ENCODE measurements at places on chromosomes 7 and 10.

GRCh38 chr10:104274762-104275721 is 6.1 kb downstream of the GSTO2 start:
- DNase-seq: no peak

DNA sequence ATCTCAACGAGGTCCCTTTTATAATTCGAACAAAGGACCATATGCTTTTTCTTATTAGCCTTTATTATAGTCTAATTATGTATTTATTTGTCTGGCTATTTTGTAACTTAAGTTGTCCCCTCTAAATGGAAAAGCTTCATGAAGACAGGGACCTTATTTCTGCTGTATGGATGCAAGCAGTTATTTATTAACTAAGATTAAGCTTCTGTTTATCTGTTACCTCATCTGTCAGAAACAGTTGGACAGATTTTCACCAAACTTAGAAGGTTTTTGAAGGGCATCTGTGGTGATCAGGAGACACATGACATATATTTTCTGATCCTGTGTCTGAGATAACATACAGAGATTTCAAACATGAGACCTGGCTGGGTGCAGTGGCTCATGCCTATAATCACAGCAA is 43.2 kb downstream of the KAT6B start:
- DNase-seq: no peak

DNA sequence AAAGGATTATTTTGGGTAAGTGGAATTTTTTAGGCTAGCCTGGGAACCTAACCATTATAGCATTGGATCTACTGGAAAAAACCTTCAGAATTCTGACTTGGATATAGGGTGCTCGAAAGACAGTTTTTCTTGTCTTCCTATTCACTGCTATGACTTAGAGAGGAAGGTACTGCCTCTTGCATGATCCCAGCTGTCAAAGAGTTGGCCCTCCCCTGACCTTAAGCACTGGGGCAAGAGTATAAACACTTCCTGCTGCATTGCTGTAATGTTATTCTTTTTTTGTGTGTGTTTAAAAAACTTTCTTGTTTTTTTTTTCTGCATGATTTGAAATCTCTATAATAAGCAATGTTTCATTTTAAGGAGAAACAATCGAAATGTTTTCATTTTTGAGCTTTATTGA is 113.0 kb downstream of the LRMDA start:
- DNase-seq: no peak

GRCh38 chr10:45491061-45491460 is 117.0 kb downstream of the ALOX5 start:
- no peak for DNase-seq

- DNase-seq: no peak
Measured at GRCh38 chr10:49165821-49166483, 22.2 kb downstream of the TMEM273 start.

- no peak for DNase-seq
Measured at GRCh38 chr10:101444058-101444898, 90.3 kb downstream of the BTRC start.

DNA sequence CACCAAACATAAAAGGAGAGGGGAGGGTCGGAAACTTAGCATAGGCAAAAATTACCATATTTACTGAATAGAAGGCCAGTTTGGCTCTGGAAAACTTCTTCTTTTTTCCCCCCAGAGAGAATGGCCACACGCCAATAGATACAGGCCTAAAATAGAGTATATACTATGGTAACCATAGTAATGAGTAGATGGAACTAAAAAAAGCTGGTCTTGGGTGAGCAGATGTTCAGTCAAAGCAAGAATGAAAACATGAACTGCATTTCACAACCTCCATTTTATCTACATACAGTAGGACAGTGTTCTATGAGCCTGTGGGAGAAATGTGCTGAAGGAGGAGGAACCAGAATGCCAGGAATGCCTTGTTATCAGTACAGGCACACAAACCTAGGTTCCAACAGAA is 141.7 kb upstream of the SEMA3A start:
- DNase-seq: no peak

GRCh38 chr10:101060951-101061623 is 702 bp upstream of the KAZALD1 start:
- DNase-seq: no peak

DNA sequence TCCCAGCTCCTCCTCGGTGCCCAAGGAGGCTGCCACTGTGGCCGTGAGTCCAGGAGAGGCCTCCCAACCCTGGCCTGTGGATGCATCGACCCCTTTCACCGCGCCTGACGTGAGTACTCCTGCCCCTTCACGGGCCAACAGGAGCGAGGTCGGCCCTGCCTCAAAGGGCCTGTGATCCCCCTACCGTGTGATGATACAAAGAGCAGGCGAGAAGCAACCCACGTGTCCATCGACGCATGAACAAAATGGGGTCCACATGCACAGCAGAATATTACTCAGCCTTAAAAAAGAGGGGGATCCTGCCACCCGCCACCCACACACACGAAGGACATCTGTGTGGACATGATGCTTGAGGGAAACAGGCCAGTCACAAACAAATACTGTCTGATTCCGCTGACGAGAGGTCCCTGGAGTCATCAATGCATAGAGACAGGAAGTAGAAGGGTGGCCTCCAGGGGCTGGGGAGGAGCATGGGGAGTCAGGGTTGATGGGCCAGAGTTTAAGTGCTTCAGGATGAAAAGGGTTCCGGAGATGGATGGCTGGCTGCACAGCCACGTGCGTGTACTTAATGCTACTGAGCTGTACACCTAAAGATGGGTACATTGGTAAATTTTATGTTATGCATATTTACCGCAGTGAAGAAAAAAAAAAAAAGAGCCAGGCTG is 151.9 kb downstream of the PRKAG2 start:
- no peak for DNase-seq

DNA sequence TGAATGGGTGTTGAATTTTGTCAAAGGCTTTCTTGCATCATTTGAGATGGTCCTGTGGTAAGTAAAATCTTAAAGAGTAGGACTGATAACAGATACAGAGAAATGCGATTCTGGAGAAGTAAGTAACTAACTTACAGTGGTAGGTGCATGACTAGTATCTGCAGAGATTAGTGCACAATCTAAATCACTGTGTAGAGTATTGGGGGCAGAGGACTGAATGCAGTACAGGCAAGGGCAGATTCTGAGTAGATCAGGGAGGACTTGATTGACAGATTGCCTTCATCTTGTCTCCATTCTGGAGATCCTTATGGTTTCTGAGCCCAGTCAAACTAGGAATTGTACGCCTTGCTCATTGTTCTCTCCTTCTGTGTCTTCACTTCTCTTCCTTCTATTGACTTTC is 736.0 kb downstream of the AUTS2 start:
- DNase-seq: no peak

DNA sequence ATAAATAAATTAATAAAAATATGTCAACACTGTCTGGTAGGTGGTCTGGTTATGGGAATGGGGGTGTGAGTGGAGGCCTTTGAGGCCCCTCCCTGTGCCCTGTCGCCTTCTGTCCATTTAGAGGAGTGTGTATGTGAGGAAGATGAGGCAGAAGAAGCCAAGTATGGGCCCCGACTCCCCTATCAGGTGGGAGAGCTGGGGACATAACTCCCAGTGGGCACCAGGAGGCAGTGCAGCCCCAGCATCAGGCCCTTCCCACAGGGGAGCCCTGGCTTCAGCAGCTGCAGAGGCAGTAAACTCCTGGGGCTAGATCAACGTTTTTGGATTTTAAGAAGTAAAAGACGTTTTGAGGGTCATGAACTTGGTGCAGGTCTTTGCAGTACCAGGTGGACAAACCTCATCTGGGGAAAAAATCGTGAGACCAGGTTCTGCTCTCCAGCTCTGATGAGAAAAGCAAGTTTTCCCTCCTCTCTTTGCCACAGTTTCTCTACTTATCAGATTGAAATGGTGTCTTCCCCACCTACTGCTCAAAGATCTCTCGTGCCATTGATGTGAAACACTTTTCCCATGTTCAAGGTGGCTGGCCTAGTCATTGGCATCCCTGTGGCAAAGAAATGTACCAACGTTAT is 167.8 kb upstream of the EEPD1 start:
- peak; percentile 64 for DNase-seq

- no peak for DNase-seq
Measured at GRCh38 chr7:96021568-96021967, 249.2 kb downstream of the DYNC1I1 start.

DNA sequence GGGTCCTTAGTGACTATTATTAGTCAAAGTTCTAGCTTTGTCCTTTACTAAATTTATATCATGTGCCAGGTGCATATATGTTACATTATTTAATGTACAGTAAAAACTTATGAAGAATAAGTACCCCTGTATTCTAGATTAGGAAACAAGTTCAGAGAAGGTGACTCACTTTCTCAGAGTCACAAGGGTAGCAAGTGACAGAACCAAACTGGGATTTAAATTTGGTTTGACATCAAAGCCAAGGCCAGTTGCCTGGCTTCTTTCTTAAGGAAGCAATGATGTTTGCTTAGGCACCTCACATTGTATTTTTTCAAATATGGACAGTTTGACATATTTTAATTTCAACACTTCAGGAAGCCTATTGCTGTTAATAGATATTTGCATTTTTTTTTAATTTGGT is 2.5 kb downstream of the LSM8 start:
- no peak for DNase-seq

- no peak for DNase-seq
Measured at GRCh38 chr7:102104245-102104644, 182.4 kb upstream of the SH2B2 start.

- DNase-seq: no peak
Measured at GRCh38 chr10:43013065-43013464, 63.8 kb upstream of the RET start.

DNA sequence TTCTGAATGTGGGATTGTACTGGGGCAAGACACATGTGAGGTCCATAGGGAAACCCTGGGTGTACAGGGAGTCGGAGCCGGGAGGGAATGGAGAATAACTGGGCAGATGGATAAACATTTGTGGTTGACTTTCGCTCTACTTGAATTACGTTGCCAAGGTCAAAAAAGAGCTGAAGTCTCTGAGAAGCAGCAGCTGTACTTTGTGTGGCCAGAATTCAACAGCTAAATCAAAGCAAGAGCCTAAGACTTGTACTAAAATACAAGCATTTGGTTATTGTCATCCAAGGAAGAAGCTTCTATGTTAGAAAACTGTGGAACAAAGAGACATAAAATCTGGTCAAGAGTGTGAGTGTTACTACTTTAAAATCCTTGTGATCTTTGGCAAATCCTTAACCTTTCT is 457.2 kb downstream of the ARL4A start:
- no peak for DNase-seq

- DNase-seq: no peak
Measured at GRCh38 chr10:47371629-47372485, 12.2 kb downstream of the ZNF488 start.

- DNase-seq: no peak
Measured at GRCh38 chr10:60948851-60949250, 4.9 kb upstream of the RHOBTB1 start.

- no peak for DNase-seq
Measured at GRCh38 chr7:16982640-16983350, 101.0 kb upstream of the AGR3 start.

DNA sequence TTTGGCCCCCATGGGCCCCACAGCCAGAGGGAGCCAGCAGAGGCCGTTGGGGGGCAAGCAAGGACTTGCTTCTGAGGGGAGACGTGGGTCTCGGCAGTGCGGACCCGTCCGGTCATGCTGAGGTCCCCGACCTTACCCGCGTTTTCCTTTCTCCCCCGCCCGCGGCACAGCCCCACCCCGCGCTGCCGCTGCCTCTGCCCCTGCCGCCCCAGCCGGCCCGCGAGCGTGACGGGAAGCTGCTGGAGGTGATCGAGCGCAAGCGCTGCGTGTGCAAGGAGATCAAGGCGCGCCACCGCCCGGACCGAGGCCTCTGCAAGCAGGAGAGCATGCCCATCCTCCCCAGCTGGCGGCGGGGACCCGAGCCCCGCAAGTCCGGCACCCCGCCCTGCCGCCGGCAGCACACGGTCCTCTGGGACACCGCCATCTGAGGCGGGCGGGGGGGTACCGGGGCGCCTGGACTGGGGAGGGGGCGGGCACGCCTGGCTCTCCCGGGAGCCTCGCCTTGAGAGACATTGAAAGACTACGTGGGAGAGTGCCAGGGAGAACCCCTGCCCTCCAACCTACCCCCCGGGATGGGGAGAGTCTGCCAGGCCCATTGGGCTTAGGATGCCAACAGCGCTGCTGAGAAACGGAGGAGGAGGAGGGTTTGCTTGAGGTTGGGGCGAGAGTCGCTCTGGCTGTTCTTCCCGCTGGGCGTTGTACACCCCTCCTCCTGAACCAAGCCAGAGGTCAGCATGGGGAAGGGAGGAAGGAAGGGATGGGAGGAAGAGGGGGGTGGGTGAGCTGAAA is 9.9 kb downstream of the NYAP1 start:
- DNase-seq: peak; percentile 20

DNA sequence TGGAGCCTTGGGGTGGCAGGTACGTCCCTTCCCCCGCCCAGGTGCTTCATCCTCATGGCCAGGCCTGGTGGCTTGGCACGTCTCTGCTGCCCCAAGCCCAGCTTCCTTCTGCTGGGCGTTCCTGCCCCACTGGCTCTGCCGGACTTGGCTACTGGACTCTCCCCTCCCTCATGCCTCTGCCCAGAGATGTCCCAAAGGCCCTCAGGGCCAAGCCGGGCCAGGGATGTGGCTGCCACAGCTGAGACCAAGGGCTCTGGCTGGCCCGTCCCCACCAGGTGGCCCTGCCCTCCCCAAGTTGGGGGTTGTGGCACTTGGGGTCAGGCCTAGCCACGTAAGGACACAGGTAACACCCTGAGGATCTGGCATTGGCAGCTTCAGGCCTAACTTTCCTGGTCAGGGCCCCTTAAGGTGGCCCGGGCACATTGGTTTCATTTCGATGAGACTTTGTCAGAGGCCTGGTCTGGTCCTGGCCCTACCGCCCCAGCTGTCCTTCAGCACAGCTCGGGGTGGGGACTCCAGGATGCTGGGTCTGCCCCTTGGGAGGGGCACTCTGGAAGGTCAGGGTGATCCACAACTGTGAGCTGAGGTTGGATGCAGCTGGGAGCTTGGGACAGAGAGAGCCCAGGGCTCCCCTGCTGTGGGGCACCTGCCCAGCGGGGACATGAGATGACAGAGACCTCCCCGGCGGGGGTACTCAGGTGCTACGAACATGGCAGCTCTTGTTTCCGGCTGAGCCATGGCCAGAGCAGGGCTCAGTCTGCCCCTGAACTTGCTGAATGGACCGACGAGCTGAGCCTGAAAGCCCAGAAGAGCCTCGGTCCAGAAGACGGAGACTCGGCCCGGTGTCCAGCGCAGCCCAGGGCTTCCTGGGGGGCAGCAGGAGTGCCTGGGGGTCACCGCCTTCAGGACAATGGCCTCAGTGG is 2.9 kb downstream of the BHLHA15 start:
- no peak for DNase-seq
